ENCODE measurements at places on chromosomes 2 and 18.

GRCh38 chr2:207729465-207729998, 18.1 kb downstream of the CCNYL1 start:
- no peak for DNase-seq

GRCh38 chr2:47784352-47784851, 1.5 kb downstream of the MSH6 start:
- no peak for DNase-seq

DNA sequence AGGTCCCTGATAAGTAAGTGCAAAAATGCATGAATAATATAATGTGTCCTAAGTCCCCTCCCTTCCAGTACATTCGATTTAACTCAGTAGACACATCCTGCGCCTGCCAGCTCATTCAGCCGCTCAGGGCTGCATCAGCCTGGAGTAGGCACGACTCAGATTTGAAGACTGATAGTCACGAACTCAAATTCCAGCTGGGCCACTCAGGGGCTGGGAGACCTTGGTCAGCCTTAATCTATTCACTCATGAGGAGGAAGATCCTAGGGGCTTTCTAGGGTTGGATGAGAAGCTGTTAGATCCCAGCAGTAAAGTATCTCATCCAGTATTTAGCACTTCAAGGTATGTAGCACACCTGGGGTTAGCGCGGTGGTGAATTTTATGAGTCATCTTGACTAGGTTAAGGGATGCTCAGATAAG, 98.9 kb upstream of the ODC1 start:
- no peak for DNase-seq

DNA sequence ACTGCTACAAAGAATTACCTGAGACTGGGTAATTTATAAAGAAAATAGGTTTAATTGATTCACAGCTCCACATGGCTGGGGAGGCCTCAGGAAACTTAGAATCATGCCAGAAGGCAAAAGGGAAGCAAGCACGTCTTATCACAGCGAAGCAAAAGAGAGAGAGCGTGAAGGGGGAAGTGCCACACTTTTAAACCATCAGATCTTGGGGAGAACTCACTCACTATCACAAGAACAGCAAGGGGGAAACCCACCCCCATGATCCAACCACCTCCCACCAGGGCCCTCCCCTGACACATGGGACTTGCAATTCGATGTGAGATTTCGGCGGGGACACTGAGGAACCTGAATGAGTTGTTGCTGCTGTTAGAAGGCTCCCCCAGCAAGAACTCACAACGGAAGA, 220.2 kb upstream of the PIEZO2 start:
- no peak for DNase-seq

GRCh38 chr18:73677450-73677849, 470.2 kb downstream of the FBXO15 start:
- DNase-seq, result no peak

DNA sequence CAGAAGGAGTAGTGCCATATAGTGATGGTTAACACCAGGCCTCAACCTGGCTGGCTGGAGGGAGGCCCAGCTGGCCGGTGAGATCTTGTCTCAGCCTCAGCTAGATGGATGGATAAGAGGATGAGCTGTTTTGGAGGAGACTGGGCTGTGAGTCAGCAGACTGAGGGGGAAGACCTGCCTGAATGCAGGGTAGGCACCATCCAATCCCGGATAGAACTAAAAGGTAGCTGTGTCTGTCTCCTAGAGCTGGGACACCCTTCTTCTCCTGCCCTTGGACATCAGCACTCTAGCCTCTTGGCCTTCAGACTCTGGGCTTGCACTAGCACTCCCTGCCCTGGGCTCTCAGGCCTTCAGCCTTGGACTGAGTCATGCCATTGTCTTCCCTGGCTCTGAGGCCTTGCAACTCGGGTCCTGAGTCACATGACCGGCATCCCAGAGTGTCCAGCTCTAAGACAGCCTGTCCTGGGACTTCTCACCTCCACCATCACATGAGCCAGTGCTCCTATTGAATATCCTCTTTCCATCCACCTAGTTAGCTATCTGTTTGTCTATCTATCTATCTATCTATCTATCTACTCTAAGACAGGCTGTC, 131.3 kb downstream of the TPO start:
- DNase-seq, result no peak

DNA sequence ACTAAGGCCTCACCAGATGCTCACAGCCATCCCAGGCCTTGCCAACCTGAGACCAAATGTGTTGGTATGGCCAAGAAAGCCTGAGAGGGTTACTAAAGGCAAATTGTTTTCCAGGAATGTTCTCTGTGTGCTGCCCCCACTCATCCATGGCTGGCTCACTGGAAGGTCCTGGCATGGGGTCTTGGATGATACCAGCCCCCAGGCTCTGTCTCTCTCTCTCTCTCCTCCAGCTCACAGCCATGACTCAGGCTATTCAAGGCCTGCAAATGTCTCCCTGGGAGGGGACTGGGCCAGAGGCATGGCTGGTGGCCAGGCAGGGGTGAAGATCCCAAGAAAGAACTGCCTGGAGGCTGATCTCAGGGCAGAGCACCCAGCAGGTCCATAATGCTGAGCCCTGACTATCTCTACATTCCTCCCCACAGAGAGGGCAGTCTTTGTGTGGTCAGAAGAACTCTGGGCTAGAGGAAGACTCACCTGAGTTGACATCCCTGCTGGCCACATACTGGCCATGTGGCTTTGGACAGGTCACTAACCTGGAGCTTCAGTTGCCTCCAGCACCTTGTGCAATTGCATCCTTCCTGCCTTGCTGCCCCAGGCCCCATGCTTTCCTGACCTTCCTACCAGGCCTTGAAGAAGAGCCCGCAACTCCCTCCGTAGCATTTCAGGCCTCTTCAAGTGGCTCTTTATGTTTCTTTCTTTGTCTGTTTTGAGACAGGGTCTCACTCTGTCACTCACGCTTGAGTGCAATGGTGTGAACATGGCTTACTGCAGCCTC, 150.4 kb downstream of the ZFP36L2 start:
- DNase-seq, result no peak

GRCh38 chr2:108370080-108370479, 7.7 kb upstream of the SULT1C4 start:
- no peak for DNase-seq

- DNase-seq, result no peak
Observed at GRCh38 chr2:12759248-12759647, 42.5 kb downstream of the TRIB2 start.

GRCh38 chr2:237196866-237197618, 111.4 kb downstream of the COPS8 start:
- DNase-seq, result no peak

- DNase-seq, result no peak
Observed at GRCh38 chr2:70596739-70597138, 43.1 kb upstream of the TGFA start.

GRCh38 chr2:15238028-15238427, 323.1 kb downstream of the NBAS start:
- DNase-seq, result no peak

GRCh38 chr2:176565641-176566323, 296.5 kb downstream of the MTX2 start:
- DNase-seq, result no peak

- DNase-seq, result no peak
Observed at GRCh38 chr2:226874749-226875148, 38.9 kb downstream of the RHBDD1 start.

- DNase-seq, result no peak
Observed at GRCh38 chr2:67048314-67048713, 348.8 kb upstream of the ETAA1 start.

DNA sequence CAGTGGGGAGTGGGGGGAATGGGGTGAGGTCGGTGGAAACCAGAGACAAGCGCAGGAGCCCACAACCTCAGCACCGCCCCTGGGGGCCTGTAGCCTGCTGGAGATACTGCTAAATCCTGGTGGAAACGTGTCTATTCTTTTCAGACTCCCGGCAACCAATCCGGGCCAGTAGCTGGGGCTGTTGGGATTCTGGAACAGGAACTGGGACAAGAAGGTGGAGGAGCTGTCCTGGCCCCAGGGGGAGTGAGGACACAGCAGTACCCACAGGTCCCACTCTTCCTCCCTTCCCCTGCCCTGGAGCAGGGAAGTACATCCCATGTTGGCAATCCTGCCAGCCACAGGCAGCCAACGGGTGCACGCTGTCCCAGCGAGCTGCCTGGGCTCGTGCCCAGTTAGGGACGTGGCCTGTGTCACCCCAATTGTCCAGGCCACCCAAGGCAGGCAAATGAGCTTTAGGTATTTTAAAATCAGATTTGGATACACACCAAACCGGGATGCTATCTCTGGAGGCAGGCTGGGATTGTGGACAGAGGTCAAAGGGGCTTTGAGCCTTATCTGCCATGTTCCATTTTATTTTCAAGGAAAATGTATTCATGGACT, 51.8 kb downstream of the HS1BP3 start:
- DNase-seq, result no peak

Data from esophagus squamous epithelium (tissue), 5 donors.